H7 (cell line): ENCODE measurements at places on chromosomes 1 and 21.

DNA sequence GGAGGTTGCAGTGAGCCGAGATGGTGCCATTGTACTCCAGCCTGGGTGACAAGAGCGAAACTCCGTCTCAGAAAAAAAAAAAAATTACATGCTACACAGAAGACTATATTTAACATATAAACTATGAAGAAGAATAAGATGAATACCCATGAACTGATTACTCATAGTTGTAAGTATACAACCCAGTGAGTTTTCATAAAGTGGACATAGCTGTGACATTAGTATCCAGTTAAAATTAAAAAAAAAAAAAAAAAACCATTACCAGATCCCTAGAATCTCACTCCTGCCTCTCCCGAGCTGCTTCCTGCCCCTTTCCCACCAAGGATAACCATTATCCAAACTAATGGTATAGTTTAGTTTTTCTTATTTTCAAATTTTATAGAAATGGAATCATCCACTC is 37.4 kb downstream of the UBE4B start:
- DNase-seq, result no peak

- no peak for DNase-seq
Measured at GRCh38 chr1:240619906-240620621, 8.1 kb upstream of the GREM2 start.

DNA sequence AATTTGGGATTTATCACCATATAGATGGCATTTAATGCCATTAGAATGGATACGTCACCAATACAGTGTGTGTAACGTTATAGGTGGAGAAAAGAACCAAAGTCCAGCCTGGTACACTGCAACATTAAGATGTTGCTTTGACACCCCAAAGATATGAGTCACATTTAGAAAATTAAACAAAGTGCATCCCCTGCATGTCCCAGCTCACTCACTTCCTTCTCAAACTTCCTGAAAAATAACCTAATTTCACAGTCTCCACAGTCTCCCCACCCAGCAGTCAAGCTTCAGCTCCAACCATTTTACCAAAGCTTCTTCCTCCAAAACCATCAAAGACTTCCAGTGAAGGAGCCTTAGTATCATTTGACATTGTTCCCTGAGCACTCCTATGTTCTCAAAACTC is 111.9 kb downstream of the OMA1 start:
- no peak for DNase-seq

DNA sequence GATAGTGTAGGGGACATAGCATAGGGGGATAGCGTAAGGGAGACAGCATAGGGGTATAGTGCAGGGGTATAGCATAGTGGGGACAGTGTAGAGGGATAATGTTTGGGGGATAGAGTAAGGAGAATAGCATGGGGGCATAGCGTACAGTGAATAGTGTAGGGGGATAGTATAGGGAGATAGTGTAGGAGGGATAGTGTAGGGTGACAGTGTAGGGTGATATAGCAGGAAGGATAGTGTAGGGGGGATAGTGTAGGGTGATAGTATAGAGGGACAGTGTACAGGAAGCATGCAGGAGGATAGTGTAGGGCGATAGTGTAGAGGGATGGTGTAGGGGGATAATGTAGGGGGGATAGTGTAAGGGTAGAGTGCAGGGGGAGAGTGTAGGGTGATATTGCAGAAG is 11.7 kb upstream of the ARF1 start:
- no peak for DNase-seq

DNA sequence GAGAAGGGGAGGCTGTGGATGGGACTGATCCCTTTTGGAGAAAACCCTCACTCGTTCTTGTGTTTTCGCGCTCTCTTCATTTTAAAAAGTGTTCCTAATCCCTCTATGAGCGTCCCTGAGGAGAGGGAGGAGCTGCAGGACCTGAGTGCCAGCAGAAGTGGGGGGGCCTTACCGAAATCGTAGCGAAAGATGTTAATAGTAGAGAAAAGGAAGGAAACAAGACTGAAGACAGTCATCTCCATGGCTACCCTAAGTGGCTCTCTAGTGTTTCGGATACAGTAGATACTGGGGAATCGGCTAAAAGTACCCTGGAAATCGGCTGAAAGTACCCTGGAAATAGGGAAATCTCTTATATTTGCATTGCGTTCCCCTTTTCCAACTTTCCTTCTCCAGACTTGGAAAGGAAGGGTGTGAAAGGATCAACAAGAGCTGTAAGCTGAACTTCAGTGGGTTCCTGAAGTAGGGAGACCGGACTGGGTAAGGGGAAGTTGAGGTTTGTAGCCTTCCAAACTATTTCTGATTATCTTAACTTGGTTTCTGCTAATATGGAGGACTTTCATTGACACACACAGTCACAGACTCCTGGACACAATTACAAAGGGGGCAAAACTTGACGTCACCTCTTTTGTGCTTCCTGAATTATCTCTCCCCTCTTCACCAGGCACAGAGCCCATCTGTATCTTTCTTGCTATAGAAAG is 486 bp upstream of the DSTYK start:
- no peak for DNase-seq
